ENCODE measurements at places on chromosomes 5 and 9.

DNA sequence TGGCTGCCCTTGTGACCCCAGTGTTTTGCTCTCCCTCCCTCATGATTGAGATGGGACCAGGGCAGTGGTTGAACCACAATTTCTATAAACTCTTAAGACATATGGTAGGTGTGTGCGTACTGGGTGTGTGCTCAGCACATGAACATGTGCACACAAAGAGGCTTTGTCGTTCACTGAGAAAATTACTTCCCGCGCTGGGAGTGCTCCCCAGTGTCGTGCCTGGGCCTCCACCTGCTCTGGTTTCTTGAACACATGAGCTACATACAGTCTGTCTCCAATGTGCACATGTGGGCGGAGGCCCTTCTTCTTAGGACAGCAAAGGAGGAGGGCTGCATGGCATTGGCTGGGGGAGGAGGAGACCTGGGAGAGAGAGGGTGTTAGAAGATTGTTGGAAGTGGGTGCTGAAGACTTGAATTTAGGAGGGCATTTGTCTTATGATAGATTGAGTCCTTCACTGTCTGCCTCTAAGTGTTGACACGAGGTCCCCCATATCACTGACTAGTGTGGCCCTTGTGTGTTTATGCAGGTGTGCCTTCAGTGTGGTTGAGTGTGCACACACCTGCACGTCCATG, 170.0 kb downstream of the CACNA1B start:
- no peak for DNase-seq

- no peak for DNase-seq
These were observed 167.6 kb downstream of the NIPBL start for GRCh38 chr5:37044120-37044519.

DNA sequence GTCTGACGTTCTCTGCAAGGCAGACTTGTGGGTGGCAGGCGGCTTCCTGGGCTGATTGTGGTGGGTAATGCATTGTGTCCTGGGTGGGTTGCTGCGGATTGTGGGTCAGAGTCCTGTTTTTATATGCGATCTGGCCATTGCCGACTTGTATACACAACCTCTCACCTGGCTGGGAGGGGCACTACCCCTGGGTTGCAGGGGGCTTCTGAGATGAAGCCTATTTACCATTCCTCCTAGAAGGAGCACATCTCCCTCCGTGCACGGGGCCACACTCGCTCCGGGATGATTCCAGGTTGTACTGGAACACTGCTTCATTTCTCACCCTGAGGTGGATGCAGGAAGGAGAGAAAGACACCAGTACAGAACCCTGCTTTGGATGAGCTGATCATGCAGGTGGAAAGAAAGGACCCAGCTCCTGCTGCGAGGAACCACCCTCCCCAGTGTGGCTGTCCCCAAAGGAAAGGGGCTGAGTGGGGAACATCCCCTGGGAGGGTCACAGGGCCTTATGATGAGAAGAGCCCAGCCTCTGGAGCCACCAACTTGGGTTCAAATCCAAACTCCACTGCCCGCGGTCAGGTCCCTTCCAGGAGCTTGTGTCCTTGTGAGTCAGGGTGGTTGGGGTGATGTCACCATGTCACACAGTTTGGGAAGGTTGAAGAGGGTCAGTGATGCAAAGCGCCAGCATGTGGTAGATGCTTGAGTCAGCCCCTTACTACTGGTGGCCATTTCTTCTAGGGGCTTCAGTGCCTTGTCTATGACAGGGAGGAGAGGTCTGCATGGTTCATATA, 151.8 kb upstream of the COL5A1 start:
- no peak for DNase-seq

DNA sequence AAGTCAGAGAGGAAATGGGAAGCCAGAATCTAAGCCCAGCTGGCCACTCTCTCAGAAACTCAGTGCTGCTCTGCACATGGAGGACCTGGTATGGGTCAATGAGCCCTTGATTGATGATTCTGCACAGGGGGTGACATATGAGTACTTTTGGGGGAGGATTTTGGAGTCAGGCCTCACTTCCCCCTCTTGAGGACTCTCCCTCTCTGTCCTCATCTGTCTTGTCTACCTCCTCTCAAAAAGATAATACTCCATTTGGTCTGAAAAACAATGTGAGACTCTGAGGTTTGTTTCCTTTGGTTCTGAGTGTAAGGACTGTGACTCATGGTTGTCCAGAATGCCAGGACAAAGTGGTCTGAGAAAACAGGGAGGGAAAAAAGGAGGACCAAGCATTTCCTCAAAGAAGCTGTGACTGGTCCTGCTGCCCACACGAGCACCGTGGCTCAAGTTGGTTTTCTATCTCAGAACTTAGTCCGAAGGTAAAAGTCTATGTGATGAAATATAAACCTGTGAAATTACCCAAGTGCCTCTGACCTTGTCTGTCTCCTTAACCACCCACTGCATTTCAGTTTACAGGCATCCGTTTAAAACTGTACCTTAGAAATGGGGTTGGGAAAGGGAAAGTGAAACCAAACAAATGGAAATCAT, 11.1 kb downstream of the TTC39B start:
- peak; percentile 67 for DNase-seq

GRCh38 chr9:133130685-133131244, 9.7 kb upstream of the RALGDS start:
- DNase-seq = no peak

DNA sequence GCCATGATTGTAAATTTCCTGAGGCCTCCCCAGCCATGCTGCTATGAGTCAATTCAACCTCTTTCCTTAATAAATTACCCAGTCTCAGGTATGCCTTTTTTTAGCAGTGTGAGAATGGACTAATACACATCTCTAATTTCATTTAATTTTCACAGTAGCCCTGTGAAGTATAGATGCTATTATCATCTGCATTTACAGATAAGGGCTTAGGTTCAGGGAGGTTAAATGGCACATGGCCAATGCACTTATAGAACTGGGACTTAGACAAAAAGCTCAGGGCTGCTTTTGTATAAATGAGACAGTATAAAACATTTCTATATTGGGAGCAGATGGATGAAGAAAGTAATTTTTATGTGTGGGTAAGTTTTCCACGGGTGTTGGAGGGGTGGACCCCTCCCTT, 62.9 kb upstream of the PANK3 start:
- DNase-seq = no peak

DNA sequence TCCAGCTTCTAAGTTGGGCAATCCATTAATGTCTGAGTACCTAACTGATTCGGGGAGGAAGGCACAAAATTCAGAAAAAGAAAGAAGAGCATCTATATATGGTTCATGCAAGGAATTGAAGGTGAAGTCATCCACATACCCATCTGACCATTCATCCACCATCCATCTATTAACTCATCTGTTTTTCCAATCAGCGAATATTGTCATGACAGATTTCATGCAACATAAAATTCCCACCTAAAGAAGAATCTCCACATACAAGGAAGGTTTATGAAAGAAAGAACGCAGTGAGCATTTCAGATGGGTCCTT, 164.7 kb downstream of the GRIA1 start:
- no peak for DNase-seq

DNA sequence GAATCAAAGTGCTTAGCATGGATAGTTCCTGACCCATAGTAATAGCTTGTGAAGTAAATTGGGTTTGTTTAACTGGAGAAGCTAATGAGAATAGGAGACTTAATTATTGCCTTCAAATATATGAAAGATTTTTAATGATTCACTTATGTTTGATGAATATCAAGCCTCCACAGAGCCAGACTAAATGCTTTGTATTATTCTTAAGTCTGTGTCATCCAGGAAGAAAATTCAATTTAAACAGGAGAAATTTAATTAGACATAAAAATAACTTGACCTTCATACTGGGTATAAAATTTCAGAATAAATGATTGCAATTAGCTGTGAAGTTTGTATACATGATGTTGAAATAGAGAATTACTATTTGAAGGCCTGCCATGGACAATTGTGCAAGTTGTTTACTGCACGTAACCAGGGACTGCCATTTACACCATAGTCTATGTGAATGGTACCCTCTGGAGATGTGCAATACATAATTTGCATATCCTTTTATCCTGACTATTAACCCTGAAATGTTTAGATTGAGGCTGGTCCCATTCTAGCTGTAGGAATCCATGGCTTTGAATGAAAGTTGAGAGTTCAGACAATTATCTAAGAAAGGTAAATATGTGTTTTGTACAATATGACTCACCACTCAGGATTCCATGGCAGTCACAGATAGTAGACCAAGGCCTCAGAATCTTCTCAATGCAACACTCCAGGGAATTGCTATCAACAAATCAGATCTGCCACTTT, 133.5 kb upstream of the IL12B start:
- DNase-seq = no peak

- no peak for DNase-seq
These were observed 72.7 kb upstream of the IFNE start for GRCh38 chr9:21554813-21555212.

DNA sequence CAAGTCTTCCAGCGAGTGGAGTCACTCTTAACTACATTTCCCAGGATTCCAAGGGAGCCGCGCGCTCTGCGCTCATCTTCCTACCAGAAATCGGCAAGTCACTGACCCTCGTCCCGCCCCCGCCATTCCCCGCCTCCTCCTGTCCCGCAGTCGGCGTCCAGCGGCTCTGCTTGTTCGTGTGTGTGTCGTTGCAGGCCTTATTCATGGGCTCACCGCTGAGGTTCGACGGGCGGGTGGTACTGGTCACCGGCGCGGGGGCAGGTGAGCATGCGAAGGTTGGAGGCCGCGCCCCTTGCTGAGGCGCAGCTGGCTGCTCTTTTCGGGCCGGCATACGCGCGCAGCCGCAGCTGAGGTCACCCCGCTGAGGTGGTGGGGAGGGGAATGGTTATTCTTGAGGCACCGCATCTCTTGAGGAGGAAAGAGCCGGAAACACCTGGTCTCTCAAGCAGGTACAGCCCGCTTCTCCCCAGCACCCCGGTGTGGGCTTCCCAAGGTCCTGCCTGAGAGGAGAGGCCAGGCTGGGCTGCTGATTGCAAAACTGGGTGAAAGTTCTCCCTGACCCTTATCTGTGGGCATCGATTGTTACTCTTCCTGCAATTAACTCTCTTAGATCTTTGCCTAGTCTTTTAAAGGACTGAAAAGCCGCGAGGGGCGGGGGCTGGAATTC, at the start of gene HSD17B4:
TSS of gene HSD17B4 (plus strand) at position 125 of the 667 bp plus-strand sequence. CDS start at position 204, 79 bp downstream.
- DNase-seq = peak; percentile 53

DNA sequence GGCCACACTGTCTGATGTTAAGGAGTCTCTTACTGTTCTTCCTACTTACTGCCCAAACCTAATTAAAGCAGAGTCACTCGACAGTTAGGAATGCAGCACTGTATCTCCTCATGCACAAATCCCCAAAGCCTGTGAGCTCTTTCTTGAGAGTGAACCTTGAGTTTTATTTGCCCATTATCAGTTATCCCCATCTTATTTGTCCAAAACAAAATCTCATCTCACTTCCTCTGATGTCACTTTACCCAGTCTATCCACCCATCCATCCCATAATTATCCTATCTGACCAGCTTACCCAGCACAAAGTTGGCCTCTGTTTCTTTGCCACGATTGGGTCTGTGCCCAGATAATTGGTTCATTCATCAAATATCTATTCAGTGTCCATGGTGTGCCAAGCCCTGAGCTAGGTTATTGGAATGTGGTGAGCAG, 250.8 kb downstream of the SLIT3 start:
- peak; percentile 50 for DNase-seq

DNA sequence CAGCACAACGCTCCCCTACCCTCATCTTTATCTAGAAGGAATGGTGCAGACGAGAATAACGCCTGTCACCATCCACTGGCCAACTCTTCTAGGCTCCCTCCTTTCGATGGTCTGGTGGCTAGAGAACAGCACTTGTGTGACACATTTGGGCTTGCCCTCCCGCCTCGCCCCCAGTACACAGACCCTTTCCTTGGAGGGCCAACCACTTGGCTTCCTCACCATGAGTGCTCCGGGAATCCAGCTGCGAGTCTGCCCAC, 1.4 kb downstream of the GNAQ start:
- no peak for DNase-seq

Measured in HS-5 (cell line).